ENCODE measurements at places on chromosomes 5 and 9.

GRCh38 chr9:130472184-130472705, 27.5 kb downstream of the ASS1 start:
- DNase-seq, result no peak

GRCh38 chr9:133979921-133980863, 11.9 kb downstream of the VAV2 start:
- DNase-seq, result no peak

- no peak for DNase-seq
Measured at GRCh38 chr9:88628114-88628513, 93.1 kb downstream of the NXNL2 start.

GRCh38 chr5:14035859-14036503, 91.5 kb upstream of the DNAH5 start:
- DNase-seq, result peak; percentile 33

DNA sequence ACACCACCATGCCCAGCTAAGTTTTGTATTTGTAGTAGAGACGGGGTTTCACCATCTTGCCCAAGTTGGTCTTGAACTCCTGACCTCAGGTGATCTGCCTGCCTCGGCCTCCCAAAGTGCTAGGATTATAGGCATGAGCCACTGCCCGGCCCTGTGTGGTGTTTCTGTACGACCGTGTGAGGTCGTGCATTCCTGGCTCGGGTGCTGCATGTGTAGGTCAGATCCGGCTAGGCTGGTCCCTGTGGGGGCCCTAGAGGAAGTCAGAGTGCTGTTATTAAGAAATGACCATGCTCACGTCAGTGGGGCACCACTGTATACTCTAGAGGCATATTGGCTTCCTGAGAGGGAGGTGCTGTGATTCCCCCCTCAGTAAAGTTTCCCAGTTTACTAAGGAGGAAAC, 13.7 kb downstream of the WNK2 start:
- no peak for DNase-seq

DNA sequence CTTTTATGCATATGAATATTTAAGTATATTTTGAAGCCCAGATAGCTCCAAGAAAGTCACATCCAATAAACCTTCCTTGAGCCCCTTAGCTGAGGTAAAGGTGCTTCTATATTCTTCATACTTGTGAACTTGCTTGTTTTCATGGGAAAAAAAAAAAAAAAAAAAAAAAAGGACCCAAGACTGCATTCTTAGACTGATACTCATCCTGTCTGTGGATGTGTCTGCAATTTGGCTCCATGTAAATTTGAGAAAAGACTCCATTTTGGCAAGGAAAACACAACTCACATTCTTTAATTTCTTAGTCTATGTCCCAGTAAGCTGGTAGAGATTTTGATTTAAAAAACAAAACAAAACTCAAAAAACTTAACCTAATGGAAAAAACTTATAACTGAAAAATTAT, 238.3 kb downstream of the FBXL17 start:
- DNase-seq, result no peak

- DNase-seq, result no peak
Measured at GRCh38 chr9:134328841-134329575, 2.8 kb downstream of the RXRA start.

DNA sequence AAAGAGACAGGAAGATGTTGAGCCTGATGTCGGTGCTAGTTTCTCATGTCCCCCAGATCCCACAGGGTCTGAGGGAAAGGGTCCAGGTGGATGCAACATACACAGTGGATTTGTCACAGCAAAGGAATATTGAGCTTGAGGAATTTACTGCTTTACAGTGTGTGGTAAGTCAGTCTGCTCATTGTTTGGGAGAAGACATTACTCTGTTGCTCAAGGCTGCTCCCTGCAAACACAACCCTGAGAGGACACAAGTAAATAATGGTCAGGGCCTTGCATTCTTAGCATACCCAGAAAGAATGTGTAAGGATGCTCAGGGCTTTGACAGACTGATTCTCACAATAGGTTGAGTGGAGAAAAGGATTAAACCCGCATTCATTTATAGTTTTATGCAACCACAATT, 7.3 kb upstream of the MAN2A1 start:
- DNase-seq, result no peak

DNA sequence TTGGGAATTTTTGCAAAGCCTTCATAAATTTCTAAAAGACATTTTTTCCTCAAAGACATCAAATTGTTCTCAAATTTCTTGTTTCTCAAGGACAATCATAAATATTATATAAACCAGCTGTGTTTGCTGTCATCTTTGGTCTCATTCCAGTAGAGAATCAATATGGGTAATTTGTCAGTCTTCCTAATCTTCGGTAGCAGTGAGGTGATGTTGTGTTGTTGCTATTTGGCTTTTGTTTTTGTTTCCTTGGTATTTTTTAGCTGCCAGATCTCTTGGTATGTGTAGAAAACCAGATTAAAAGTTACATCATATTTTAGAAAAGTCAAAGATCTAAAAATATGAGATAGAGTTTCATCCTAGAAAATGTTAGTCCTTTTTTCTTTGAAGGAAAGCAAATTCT, 87.5 kb downstream of the CAMK4 start:
- no peak for DNase-seq

DNA sequence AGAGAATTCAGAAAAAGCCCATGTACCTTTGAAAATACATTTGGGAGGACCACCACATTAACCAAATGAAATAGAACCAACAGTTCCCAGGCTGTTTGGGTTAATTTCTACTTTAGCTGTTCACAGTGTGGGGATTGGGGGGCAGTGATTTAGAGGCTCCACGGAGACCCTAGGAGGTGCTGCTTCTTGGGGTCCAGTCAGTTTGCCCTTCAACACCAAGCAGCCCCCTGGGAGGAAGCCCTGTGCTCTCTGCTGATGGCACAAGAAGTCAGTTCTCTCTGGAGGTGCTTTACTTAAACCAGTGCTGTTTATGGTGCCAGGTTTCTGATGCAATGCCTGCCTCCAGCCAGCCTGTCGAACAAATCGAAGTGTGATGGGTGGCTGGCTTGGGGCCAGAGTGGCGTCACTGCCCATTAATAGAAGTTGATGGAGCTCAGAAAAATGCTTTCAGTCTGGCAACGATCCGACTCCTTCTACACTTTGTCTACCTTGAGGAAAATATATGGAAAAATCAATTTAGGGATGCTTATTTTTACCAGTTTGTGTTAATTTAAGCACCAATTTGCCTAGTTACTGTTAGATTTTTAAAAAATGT, 134.0 kb downstream of the SNX18 start:
- DNase-seq, result peak; percentile 61

DNA sequence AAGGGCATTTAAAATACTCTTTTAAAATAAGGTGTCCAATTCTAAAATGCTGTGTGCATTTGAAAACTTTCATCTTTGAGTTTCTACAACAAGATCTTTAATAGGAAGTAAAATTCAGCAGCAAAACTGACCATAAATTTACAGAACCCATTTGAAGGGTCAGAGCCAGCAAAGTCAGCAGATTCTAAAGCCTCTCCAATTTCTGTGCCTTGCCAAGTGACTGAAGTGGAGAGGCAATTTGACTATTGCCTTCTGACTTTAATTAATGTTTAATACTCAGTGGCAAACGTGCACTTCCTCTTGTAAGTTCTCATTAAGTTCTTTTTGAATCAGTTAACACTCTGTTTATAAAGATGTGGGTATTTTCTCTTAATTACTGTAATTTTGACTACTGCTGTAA, 155.2 kb downstream of the BAAT start:
- DNase-seq, result no peak

DNA sequence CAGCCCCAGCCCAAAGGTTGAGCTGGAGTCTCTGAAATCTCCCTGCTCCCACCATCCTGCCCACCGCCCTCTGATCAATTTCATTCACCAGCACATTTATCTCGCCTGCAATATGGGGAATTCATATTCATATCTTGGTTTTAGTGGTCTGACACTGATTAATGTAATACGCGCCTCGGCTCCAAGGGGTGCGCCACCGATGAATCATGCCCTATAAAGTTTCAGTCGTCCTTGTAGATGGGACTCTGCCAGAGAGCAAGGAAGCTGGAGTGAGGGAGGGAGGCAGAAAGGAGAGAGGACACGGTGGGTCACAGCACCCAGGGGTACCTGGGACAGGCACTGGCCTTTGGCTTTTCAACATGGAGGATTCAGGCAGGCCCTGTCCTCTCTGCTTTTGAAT, 8.9 kb downstream of the IRX1 start:
- DNase-seq, result no peak

DNA sequence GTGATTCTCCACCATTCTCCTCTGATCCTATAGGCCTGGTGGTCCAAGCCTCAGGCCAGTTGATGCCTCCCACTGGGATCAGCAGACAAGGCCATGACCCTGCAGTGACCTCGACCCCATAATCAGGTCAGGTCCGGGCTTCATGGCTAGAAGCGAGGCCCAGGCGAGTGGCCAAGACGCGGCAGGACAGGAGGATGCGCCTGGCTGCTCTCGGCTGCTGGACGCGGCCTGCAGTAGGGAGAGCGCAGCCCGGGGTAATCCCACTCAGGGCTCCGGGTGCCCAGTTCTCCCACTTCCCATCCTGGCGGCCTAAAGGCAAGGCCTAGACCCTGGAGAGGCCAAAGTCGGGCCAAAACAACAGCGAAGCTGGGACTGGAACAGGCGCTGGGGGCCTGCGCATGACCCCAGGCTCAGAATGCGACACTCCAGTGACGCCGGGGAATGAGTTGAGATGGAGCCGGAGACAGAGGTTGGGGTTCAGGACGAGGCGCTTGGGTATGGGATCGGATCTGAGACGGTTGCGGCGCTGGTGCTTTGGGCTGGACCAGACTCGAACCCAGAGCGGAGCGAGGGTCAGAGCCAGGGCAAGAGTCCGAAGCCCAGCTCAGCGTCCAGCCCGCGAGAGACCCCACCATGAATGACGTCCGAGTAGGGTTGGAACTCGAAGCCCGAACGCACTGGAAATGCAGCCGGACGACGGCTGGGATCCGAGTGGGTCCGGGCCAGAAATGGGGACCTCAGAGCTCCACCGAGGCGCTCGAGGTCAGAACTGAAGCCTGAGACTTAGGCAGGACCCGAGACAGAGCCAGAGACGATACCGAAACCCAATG, 3.2 kb downstream of the LHX6 start:
- DNase-seq, result no peak

DNA sequence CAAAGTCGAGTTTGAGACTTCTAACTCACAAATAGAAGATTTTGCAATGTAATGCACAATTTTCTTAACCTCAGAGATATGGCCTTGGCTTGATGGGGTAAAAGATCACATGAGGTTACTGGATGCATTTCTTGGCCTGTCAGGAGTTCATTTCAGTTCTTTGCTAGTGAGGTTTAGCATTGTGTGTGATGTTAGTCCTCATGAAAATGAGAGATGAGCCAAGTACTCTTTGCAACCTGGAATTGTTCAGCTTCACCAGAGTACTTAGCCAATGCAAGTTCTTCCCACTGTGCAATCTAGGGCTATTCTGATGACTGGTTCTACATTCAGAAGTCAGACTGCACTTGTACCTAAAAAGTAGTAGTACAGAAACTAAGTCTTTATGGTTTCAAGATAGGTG, 24.9 kb downstream of the GNAQ start:
- no peak for DNase-seq

- no peak for DNase-seq
Measured at GRCh38 chr9:137969008-137969407, 91.4 kb downstream of the CACNA1B start.

- DNase-seq, result peak; percentile 20
Measured at GRCh38 chr5:132385326-132386105, 16.0 kb downstream of the SLC22A5 start.

- DNase-seq, result no peak
Measured at GRCh38 chr9:83130541-83130940, 67.6 kb upstream of the RASEF start.

- no peak for DNase-seq
Measured at GRCh38 chr5:151158287-151158661, 695 bp upstream of the ANXA6 start.

DNA sequence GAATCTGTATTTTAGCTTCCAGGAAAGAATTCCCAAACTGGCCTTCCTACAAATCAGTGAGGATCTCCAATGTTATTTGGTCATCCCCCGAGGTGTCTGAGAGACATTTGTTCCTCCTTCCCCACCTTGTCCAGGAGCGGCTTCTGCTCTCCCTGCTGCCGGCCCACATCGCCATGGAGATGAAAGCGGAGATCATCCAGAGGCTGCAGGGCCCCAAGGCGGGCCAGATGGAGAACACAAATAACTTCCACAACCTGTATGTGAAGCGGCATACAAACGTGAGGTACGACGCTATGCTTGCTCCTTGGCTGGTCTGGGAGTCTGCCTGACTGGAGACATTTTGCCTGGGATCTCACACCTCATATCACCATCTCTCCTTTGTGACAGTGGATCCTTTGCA, 160.4 kb downstream of the CFAP90 start:
- no peak for DNase-seq

GRCh38 chr5:97745817-97746216, 562.8 kb upstream of the RIOK2 start:
- DNase-seq, result no peak

DNA sequence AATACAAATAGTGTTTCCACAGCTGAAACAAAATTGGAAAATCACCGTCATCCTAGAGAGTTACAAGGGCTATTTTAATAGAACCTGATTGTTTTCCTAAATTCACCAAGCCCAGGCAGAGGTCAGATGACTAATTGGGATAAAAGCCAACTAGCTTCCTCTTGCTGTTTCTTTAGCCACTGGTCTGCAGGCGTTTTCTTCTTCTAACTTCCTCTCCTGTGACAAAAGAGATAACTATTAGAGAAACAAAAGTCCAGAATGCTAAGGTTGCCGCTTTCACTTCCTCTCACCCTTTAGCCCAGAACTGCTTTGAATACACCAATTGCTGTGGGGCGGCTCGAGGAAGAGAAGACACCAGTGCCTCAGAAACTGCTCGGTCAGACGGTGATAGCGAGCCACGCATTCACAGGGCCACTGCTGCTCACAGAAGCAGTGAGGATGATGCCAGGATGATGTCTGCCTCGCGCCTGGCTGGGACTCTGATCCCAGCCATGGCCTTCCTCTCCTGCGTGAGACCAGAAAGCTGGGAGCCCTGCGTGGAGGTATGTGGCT, at the start of gene TLR4:
TLR4 (plus strand) TSS at position 380 of the 552 bp plus-strand sequence; CDS start at position 450, 70 bp downstream.
- peak; percentile 39 for DNase-seq

DNA sequence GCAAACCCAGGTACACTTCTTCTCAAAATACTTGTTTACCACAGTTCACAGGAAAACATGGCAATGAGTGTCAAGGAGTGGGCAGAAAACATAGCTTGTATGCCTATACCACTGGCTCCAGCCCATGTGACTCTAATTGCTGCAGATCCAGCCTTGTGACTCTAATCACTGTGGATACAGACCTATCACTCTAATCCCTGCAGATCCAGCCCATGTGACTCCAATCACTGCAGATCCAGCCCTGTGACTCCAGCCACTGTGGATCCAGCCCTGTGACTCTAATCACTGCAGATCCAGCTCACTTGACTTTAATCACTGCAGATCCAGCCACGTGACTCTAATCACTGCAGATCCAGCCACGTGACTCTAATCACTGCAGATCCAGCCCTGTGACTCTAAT, 366.3 kb upstream of the IRX4 start:
- DNase-seq, result no peak

- DNase-seq, result no peak
Measured at GRCh38 chr5:91296674-91297143, 86.4 kb downstream of the ARRDC3 start.

- DNase-seq, result no peak
Measured at GRCh38 chr9:136441681-136442245, 2.1 kb upstream of the INPP5E start.

GRCh38 chr9:127139071-127139731, 16.8 kb upstream of the ANGPTL2 start:
- no peak for DNase-seq

Data from DMS153 (cell line).